ENCODE measurements at places on chromosomes 5 and 9.

DNA sequence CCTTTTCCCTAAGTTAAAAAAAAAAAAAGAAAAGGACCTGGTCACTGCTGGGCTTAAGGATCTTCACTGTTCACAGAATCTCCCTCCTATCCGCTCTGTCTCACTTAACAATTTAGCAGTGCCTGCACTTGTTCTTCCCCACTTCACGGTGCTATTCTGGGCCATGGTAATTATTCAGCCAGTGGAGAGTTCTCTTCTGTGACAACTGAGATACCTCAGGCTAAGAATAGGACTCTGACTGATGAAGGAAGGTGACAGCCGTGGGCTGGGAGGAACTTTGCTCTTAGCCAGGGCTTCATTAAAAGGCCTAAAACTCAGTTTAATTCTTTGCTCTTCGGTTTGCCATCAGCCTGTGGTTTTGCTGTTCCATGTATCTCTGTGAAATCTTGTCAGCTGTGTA, 51.9 kb upstream of the ENTREP1 start:
- no peak for DNase-seq

DNA sequence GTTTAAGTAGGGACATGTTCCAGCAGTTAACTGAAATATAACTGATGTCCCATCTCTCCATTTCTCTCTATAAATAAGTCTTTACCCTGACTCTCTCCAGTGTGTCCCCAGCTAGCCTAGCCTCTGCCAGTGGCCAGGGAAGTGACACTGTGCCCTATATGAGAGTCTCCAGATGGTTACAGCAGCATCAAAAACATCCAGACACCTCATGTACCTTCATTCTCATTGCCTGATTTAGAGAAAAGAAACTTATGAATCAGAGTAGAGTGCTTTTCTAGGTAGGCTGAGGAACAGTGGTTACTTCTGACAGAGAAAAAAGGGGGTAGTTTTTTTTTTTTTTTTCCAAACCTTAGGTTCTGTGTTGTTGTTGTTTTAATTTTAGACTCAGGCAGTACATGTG, 148.5 kb downstream of the GNAQ start:
- DNase-seq, result no peak

GRCh38 chr5:171595801-171596231, 176.4 kb downstream of the FGF18 start:
- DNase-seq, result no peak

- DNase-seq, result no peak
These were observed 694.5 kb upstream of the CDH6 start for GRCh38 chr5:30498972-30499371.

DNA sequence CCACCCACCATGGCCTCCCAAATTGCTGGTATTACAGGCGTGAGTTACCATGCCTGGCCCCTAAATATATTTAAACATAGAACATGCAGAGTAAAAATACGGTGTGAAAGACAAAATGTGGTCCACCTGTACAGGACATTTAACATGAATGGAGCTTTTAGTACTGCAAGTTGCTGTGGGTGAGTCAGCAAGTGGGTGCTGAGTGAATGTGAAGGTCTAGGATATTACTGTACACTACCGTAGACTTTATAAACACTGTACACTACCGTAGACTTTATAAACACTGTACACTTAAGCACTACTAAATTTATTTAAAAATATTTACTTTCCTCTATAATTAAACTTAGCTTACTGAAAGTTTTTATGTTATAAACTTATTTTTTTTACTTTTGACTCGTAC, 317.8 kb downstream of the PRDM9 start:
- DNase-seq, result no peak

DNA sequence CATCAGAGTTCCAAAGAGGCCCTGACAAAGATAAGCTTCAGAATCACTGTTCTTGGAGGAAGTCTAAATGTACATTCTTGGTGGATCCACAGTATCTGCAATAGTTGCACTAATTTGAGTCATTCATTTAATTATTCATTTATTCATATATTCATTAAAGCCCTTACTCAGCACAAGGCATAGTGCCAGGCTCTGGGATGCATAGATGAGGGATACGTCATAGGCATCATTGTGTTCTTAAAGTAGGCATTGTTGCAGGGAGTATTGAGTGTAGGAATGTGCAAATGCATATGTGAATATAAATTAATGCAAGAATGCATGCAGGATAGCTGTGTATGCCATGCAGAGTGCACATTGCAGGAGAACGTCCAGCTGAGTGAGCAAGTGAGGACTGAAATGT, 100.7 kb downstream of the DRD1 start:
- no peak for DNase-seq

- no peak for DNase-seq
These were observed 180.2 kb downstream of the HSPA4 start for GRCh38 chr5:133232011-133232410.

GRCh38 chr5:74405593-74405992, 234.9 kb downstream of the ENC1 start:
- DNase-seq, result no peak

GRCh38 chr5:156021866-156022265, 305.1 kb upstream of the SGCD start:
- no peak for DNase-seq

DNA sequence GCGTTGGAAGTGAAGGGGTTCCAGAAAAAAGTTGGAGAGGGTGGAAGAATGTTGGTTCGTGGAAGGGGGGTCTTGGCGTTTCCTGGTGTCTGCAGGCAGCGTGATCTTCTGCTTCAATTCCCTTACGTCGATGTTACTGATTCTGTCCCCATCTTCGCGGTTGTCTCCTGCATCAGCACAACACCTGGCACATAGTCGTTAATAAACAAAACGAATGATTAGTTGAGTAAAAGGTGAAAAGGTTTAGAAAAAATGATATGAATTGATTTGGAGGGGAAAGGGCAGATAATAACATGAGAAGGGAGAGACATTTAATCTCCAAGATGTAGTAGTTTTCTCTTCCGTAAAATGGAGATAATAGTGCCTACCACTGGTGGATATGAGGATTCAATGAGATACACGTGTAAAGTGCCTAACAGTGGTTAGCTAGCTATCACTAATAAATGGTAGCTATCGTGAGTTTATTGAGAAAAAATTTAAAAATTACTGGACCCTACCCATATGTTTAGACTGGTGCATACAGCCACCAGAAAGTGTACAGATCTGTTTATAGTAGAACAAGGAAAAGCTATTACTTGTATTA, 556 bp downstream of the MTREX start:
- no peak for DNase-seq

DNA sequence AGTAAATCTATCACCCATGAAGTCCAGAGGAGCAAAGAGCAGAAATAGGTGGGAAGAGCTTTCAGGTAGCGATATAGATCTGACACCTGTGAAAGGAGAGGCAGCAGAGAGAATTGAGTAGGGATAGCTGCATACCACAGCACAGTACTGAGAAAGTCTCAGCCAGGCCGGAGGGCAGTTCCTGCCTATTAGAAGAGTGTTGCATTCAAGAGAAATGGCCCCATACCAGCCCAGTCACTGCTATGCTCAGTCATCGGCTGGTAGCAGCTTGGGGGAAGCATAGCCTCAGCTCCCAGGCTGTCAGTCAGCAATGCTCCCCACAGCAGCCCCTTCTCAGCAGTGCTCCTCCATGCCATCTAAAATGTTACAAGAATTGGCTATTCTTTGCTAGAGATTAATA, 285.1 kb upstream of the CDH6 start:
- DNase-seq, result no peak

DNA sequence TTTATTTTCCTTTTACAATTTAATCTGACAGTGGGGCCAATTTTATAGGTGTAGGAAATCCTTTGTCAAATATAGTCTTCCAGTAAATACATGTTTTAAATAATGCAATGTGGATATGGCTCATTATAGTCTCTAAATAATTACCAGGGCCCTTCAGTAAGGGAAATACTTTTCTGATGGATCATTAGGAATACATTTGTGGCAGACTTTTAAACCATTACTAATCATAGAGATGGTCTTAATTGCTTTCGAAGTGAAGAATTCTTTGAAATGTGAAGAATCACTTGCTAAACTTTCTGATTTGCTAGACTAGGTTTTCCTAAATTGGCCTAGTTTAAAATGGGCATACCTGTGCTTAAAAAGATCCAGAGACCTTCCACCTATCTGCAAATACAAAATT, 105.6 kb upstream of the ELL2 start:
- no peak for DNase-seq

DNA sequence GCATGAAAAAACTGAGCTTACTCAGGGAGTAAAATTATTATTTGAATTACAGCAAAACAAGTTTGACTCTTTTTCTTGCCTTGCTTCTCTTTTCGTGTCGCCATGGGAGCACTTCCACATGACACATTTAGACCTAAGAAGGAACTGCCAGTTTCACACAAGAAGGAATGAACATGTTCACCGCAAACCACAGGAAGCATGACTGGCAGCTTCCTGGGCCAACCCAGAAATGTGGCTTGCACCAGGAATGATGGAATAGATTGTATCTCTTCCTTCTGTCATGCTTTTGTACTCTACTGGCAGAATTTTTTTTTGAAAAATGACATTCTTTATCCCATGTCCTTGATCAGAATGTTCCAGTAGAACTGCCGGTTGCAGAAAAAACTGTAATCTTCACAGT, 32.9 kb upstream of the MAN2A1 start:
- peak; percentile 17 for DNase-seq

DNA sequence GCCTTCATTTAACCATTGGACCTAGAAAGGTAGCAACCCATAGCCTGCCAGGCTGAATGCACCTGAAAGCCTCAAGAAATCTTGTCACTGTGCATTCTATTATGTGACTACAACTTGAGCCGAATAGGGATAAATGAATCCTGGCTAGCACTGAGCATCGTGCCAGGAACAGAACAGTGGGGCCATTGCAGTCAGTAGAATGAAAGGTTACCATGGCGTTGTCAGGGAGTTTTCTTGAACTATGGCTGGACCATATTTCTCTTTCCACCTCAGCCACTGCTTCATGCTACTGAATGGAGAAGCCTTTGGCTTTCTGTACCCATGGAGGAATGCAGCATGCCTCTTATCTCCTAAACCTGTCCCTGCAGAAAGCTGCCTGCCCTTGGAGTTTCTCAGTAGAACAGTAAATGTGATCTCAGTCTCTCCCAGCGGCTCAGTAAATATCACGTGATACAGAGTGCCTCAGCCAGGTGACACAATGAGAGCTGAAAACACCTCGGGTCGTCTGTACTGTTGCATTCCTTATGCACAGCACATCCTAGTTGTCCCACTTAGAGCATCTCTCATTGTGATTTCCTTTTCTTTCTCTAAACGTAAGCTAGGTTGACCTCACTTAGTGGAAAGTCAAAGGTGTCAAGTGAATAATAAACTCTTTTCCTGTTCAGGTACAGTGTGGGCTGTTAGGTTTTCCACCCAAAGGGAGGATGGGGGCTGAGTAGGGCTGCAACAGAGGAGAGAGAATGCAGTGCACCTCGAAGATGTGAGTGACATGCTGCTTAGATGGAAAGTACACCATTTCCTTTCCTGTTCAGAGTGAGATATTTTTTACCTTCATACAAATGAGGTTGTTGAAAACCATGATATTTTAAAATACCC, 115.3 kb downstream of the MACIR start:
- no peak for DNase-seq

GRCh38 chr5:55402199-55402598, 94.4 kb downstream of the MTREX start:
- DNase-seq, result no peak

- no peak for DNase-seq
These were observed 166.1 kb upstream of the SEMA6A start for GRCh38 chr5:116740771-116741170.

GRCh38 chr5:93150311-93151012, 430.6 kb downstream of the NR2F1-AS1 start:
- no peak for DNase-seq

GRCh38 chr5:171226096-171226754, 82.8 kb upstream of the TLX3 start:
- DNase-seq, result no peak

- no peak for DNase-seq
These were observed 32.1 kb upstream of the RICTOR start for GRCh38 chr5:39106322-39106721.

DNA sequence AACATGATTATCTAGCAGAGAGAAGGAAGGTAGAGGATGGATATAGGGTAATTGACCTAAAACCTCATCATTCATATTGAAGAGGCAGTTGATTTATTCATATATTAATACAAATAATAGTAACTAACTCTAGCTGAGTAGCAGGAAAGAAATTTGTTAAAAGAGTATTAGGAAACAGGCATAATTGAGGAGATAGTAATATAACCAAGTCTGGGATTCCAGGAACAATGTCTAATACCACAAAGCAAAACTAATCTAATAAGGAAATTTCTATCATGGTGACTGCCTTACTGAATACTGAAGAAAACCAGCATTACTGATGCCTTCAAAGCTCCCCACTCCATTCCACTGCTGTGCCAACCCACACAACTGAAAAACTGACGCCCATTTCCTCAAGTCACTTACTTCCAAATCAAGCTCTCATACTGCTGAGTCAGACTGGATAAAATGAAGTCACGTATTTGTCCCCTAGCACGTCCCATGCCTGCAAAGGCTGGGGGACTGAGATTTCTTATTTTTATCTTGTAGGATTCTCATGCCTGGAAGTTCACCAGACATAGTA, 153.9 kb downstream of the SMC2 start:
- DNase-seq, result no peak

GRCh38 chr5:81786991-81787390, 36.1 kb upstream of the SSBP2 start:
- no peak for DNase-seq

- no peak for DNase-seq
These were observed 15.1 kb upstream of the CARTPT start for GRCh38 chr5:71703941-71704340.

- no peak for DNase-seq
These were observed 89.5 kb downstream of the ADAMTS2 start for GRCh38 chr5:179255527-179256327.

DNA sequence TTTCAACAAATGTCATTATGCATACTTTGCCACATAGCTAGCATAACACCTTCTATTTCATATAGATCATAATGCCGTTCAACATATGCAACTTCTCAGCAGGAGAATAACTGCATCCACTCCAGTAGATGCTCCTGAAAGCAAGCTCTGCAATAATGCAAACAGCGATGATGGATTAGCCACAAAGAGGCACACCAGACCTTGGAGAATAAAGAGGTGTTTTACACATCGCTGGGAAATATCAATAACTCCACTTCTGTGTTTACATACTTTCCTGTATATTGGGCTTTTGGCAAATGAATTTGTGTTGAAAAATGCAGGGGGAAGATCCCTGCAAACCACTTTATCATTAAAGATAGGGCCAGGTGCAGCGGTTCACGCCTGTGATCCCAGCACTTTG, 271.5 kb upstream of the PANK3 start:
- no peak for DNase-seq

DNA sequence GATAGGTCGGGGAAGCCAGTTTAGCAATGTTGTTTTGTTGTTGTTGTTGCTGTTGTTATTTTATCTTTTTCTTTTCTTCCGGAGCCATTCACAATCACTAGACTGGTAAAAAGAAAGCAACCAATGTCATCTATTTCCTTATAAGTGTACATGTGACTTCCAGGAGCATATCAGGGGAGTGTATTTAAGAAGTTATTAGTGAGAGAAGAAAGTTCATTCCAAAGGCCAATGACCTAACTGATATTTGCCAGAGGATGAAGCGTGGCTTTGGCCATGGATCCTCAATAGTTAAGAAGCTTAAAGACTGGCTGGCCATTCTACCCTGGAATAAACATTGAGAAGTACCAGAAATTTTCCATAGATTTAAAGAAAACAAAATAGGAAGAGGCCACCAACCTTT, 341.4 kb upstream of the RFX3 start:
- no peak for DNase-seq

- no peak for DNase-seq
These were observed 220.5 kb downstream of the SLC12A2 start for GRCh38 chr5:128304088-128304487.
